ENCODE measurements at places on chromosomes 11 and 22.

DNA sequence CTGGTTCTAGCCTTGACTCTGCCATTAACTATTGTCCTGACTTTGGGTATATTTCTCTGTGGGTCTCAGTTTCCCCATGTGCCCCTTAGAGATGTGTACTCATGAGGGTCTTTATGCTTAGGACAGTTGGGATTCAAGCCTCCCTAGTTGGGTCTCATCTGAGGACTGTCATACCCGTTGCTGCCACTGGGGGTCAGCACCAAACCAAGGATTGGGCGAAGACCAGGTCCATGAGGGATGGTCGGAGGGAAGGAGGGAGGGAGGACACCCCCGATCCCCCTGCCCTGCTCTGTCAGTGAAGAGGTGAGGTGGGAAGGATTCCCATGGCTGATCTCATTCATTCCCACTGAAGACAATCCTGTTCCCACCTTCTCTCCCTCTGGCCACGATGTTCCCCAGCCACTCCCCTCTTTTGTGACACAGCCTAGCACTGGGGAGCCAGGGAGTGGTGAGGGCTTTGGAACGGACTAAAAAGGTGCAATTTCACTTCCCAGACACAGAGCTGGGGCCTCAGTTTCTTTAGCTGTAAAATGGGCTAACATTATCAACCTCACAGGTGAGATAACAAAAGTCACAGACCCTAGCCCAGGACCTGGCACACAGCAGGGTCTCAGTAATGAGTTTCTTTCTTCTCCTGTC, 12.4 kb upstream of the KLHL35 start:
- no peak for DNase-seq

- DNase-seq, result no peak
Observed at GRCh38 chr11:68946416-68947090, 34.2 kb downstream of the MRGPRD start.

DNA sequence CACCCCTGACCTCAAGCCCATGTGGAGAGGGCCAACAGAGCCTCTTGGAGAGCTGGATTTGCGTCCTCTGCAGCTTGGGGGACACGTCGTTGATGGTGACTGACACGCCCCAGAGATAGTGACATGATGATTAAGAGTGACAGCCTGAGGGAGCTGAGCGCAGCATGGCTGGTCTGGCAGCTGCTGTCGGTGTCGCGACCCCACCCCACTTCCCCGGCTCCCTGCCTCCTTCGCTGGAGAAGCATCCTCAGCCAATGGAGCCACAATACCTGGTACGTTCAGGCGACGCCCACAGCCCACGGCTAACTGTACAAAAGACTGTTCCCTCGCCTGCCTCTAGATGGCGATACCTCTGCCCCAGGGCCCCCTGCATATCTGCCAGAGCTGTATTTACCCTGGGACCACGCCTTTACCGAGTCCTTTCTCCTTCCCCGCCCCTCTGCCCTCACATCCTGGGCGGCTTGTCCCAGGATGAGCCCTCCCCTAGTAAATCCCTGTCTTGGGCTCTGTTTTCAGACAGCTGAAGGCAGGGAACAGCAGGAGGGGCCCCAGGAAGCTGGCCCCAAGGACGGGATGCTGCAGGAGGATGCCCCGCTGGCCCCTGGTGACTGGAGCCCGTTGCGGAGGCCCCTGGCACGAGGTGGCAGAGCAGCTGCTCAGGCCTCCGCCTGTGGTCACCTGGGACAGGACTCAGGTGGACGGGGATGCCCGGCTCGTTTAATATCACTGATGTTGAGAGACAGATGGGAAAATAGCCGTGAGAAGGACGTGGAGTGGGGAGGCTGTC, 90.6 kb downstream of the RPS6KA4 start:
- DNase-seq, result peak; percentile 66

GRCh38 chr11:12073436-12073835, 37.0 kb upstream of the MICAL2 start:
- no peak for DNase-seq

GRCh38 chr11:107592813-107593212, 1.9 kb downstream of the ELMOD1 start:
- no peak for DNase-seq

GRCh38 chr11:27976262-27976661, 131.7 kb downstream of the KIF18A start:
- no peak for DNase-seq

- DNase-seq, result no peak
Observed at GRCh38 chr11:12121517-12121916, 11.1 kb downstream of the MICAL2 start.

GRCh38 chr22:30433773-30434172, 8.2 kb downstream of the MTFP1 start:
- no peak for DNase-seq

DNA sequence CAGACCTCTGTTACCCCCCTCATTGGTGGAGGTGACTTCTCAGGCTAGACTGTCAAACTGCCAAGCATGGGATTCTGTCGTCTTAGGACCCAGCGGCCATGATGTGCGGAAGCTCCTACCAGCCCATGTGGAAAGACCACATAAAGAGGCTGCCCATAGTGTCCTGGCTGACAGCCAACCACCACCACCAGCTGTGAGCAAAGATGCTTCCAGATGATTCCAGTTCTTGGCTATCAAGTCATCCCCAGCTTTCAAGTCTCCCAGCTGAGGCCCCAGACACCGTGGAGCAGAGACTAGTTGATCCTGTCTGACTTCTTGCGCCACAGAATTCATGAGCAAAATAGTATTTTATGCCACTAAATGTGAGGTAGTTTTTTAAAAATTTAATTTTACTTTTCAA, 32.9 kb downstream of the SCUBE1 start:
- no peak for DNase-seq

DNA sequence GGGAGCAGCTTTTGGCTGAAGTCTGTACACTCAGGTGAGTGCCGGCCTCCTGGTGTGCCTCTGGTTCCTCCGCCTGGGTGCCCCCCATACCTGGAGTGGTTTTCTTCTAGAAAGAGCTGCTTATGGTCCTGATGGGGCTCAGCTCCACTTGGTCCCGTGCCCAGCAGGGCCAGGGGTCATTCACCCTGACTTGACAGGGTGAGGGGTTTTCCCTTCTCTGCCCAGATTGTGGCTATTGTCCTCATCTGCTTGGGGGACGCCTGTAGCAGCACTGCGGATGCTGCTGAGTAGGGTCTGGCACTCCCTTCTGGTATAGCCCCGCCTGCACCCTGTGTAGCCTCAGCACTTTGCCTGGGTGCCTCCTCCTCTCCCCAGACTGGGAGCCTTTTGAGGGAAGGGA, 8.2 kb downstream of the OMP start:
- no peak for DNase-seq

DNA sequence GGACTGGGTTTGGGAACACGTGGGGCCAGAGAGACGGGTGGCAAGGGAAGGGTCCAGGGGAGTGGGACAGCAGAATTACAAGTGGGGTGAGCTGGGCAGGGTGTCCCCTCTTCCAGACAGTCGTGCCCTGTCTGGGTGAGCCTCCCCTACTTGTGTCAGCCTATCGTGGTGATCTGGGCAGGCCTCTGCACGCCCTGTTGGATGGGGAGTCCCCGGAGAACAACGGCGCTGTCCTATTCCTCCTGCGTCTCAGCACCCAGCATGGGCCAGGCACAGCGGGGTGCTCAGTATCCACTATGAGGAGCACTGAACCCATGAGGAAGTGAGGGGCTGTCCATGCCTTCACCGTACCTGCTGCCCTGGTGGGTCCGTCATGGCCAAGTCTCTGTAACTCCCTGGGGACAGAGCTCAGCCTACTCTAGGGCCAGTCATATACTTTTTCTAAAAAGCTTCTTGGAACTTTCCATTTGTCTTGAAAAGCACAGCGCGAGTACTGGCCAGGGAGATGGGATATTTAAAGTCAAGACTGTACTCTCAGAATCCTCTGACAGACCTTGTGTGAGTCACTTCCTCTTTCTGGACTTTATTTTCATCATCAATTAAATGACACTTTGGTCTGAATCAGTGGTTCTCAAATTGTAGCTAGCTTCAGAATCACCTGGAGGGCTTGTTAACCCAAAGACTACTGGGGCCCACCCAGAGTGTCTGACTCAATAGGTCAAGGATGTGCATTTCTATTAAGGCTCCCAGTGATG, 81.7 kb upstream of the NECTIN1 start:
- no peak for DNase-seq

GRCh38 chr11:34732831-34733230, 111.9 kb downstream of the EHF start:
- DNase-seq, result no peak

DNA sequence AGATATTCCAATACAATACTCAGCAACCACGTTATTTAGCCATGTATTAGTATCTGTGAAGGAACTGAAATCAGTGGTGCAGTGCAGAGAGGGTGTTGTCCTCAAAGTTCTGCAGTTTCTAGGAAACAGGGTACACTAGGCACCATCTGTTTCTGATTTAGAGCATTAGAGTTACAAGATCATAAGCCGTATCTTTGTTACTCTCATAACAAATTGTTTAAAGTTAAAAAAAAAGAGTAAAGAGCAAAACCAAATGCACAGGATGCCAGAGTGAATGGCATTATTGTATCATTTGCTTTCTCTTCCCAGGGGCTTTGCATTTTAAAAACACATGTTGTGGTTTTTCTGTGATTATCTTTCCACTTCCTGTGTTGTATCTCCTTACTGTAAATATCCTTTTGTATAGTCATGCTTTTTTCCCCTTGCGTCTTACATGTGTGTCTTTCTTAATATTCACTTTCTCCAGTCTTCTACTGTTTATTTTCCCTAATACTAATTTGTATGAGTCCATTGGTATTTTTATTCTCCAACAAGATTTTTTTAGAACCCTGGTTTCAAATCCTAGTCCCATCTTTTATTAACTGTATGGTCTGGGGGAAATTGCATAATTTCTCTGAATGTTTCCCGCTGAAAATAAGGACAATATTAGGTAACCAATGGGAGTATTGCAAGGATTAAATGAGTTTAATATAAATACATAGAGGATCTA, 15.2 kb upstream of the NUP160 start:
- no peak for DNase-seq

GRCh38 chr22:46918197-46918596, 155.7 kb downstream of the TBC1D22A start:
- DNase-seq, result no peak

DNA sequence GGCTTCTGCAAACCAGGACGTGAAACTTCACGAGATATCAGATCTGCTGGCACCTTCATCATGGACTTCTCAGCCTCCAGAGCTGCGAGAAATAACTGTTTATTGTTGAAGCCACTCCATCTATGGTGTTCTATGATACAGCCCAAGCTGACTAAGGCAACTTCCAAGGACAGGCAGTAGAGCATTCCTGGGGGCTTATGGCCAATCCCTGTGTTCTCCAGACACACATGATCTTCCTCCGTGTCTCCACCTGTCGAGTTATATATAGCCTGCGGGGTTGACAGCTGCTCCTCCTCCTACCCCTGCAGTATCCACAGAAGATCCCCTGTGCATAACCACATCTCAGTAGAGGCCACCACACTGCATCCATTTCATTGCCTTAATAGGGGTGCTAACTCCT, 11.0 kb downstream of the TP53AIP1 start:
- DNase-seq, result no peak

GRCh38 chr11:118212781-118213191, 12.0 kb downstream of the JAML start:
- DNase-seq, result no peak

DNA sequence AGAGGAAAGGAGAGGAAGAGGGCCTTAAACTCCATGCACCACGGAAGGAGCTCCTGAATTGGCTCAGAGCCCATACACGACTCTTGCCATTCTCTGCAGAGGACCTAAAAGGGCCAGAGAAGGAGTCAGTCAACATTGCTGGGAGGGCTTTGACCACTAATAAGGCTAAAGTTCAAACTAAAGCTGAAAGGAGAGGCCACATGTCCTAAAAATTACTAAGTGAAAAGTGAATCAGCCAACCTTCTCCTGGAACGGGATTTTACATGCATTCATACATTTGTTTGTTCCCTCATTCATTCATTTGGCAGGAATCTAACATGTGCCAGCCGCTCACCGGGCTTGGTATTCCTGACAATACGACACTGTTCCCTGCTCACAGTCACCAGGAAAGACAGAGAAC, 10.5 kb downstream of the CLMP start:
- no peak for DNase-seq

- DNase-seq, result no peak
Observed at GRCh38 chr11:45451766-45452440, 165.8 kb upstream of the SYT13 start.

- no peak for DNase-seq
Observed at GRCh38 chr11:43579919-43580276, 100.6 kb upstream of the HSD17B12 start.

- no peak for DNase-seq
Observed at GRCh38 chr11:131928992-131929391, 558.6 kb downstream of the NTM start.

GRCh38 chr11:82823647-82824619, 76.3 kb downstream of the PRCP start:
- no peak for DNase-seq

- DNase-seq, result no peak
Observed at GRCh38 chr22:49880281-49880680, 26.6 kb downstream of the ZBED4 start.

GRCh38 chr11:13294771-13295579, 17.4 kb downstream of the BMAL1 start:
- no peak for DNase-seq

GRCh38 chr22:30373331-30374325, 13.6 kb downstream of the RNF215 start:
- DNase-seq, result no peak

DNA sequence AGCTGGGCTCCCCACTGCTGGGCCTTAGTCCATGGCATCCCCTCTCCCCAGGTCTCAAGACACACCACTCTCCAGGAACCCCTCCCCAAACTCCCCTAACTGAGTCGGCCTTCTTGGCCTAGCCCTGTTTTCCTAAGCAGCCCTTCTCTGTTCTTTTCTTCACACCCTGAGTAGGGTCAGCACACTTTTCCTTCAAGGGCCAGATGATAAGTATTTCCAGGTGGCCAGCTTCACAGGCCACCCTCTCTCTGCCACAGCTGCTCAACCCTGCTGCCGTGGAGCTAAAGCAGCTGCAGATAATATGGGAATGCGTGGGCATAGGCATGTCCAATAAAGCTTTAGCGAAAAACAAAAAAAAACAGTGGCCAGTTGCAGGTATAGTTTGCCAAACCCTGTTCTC, 24.1 kb downstream of the DGCR2 start:
- no peak for DNase-seq

DNA sequence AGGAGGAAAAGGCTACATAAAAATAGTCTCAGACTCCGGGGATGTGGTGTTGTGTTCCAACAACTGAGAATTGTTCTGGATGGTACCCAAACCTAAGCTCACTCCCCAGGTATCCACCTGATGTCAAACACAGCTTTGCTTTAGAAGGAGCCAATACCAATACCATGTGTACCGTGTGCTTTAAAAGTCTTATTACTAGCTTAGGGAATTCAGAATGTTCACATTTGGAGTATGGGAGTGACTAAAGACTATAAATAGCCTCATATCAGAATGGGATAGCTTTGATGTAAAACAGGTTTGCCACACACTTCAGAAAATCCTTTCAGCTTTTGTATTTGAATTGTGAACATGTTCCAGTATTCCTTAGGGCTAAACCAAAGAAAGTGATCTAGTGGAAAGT, 248.7 kb upstream of the ARHGAP42 start:
- no peak for DNase-seq

DNA sequence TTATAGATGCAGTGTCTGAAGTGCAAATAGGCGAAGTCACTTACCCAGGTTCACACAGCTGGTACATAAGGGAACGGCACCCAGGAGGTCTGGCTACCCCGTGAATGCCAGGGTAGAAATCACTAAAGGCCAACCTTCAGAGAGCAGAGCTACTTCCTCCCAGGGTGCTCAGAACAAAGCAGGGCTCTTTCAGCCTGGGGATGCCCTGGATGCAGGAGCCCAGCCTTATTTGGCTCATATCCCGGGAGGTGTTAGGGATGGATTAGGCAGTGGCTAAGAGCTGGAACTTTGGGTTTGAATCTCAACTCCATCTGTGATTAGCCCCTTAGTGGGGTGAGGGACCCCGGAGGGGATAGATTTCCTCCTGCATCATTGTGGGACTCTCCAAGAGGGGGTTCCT, 33.1 kb upstream of the ASPHD2 start:
- DNase-seq, result no peak
